ENCODE measurements at places on chromosomes 3 and 15. TPM values are rescaled to one million over a fixed set of nuclear protein-coding genes. Genes with fewer than 3 reads are reported as not detected.

- no peaks in the 10 kb centered on the region for H3K36me3 ChIP-seq
- no peak overlapping the region for H3K27ac ChIP-seq
- no peak for DNase-seq
- no peak overlapping the region for H3K4me3 ChIP-seq
- no peaks in the 10 kb centered on the region for H3K27me3 ChIP-seq
Observed at GRCh38 chr3:132997404-132998185, 40.6 kb upstream of the TMEM108 start.

DNA sequence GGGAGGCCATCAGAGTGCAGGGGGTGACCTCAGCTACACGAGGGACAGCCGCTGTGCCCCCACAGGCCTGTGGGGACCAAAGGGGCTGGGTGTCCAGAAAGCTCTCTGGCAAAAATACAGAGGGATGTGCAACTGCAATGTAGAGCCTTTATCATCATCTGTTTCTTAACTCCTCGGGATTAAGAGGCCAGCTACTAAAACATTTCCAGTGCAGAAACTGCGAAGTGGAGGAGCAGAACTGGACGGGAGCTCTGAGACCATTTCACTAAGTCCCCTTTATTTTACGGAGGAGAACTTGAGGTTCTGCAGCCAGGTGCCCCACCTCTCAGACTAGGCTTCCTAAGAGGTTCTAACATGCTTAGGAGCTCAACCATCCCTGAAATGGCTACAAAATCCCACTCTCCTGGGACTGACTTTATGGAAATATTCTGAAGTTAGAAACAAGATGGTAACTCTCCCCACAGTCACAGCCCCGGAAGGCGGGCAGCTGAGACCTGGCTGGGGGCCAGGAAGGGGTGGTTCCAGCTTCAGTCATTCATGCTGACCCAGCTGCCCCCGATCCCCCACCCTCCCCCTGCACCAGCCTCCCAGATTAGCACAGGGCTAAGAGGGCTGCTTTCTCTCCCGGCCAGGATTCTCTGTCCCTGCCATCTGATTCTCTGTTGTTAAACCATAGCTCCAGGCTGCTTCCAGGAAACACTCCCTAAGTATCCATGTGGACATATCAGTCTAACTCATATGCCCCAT is 40.3 kb downstream of the UMPS start:
- no peaks in the 10 kb centered on the region for H3K27me3 ChIP-seq
- H3K4me3 ChIP-seq = no peak overlapping the region
- no peak for DNase-seq
- H3K36me3 ChIP-seq = peaks cover 41% of the 10 kb centered on the region
- H3K4me1 ChIP-seq = no peaks in the 10 kb centered on the region

GRCh38 chr3:50345586-50346234 is at the start of gene ZMYND10:
Gene ZMYND10, minus strand, starts transcription at chr3:50345732. Its CDS starts 153 bp downstream, at chr3:50345579.
- no peaks in the 10 kb centered on the region for H3K36me3 ChIP-seq
- no peaks in the 10 kb centered on the region for H3K27me3 ChIP-seq
- peak within 1 kb of the TSS; percentile 21 for H3K27ac ChIP-seq
- no peak for DNase-seq
- H3K4me1 ChIP-seq = no peaks in the 10 kb centered on the region

GRCh38 chr3:85584779-85585356 is 626.1 kb downstream of the CADM2 start:
- no peaks in the 10 kb centered on the region for H3K27me3 ChIP-seq
- peaks cover 13% of the 10 kb centered on the region for H3K4me1 ChIP-seq
- no peak for DNase-seq

GRCh38 chr3:149327156-149327555 is 6.3 kb downstream of the TM4SF18 start:
- H3K27me3 ChIP-seq = no peaks in the 10 kb centered on the region
- DNase-seq = no peak

The TERC gene
- 190 TPM for total RNA-seq

Measured in tibial nerve (tissue), 4 donors.